Ascending aorta (tissue), 2 donors: ENCODE measurements at places on chromosomes 5 and 9.

DNA sequence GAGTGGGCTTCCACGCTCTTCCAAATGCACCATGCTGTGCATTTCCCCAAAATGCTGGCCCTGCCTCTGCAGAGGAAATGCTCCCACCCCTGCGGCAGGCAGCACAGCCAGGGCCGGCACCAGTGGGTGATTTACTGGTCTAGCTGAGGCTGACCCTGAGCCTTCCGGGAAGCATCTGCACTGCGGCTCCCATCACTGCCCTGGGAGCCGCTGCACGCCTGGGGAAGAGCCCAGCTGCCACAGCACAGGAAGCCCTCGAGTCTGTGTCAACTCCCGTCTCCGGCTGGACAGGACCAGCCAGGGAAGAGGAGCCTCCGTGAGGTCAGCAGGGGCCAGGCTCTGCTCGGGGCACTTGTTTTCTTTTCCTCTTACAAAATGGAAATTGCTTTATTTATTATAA is 25.1 kb upstream of the EEIG1 start:
- no peak for DNase-seq

GRCh38 chr5:39014561-39014960 is 59.6 kb downstream of the RICTOR start:
- DNase-seq = no peak

- DNase-seq = no peak
Measured at GRCh38 chr9:547314-547713, 294.2 kb upstream of the DMRT1 start.

GRCh38 chr5:32504989-32505596 is 60.6 kb upstream of the ZFR start:
- peak; percentile 75 for DNase-seq

DNA sequence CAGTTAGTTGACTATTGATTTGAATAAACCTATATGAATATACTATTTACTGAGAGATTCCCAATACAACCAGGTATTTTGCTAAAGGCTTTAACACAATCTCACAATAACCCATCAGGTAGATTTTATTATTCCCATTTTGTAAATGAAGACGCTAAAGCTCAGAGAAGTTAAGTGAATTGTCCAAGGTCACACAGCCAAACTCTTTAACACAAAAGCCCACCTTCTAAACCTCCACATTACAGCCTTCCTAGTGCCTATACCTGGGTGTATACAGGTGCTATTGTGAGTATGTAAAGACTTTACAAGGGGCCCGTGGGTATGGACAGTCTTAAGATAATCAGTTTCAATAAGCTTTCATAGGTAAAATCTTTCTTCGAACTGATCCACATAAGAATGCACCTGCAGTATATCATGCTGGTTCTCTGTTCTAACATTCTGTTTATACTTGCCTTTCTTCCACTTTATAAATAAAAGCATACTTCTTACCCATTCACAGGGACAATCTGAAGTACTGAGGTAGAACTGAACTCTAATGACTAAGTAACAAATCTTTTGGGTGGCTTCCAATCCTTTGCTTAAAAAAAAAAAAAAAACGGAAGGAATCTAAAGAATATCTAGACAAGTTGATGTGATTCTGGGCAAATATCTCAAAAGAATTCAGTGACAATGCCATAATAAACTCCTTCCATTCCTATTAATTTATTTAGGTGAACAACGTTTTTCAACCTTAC is 59.1 kb downstream of the PJA2 start:
- no peak for DNase-seq

GRCh38 chr5:9165546-9165945 is 380.3 kb downstream of the SEMA5A start:
- no peak for DNase-seq

DNA sequence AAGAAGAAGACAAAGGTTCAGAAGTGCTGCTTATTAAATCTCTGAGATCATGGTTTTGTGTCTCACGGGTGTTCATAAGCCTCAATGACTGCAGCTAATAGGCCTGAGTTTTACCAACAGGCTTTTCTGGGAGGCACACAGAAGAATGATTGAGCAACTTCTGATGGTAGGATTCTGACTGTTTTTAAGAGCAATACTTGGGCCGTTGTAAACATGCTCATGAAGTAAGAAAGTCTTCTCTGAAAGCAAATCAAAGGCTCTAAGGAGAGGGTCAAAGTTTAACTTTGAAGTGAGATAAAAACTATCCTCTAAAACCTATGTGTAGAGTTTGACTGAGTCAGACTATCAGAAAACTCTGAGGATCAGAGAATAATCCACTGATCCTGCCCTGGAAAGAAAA is 390.9 kb upstream of the DAB2 start:
- no peak for DNase-seq

GRCh38 chr5:50873595-50874277 is 207.3 kb downstream of the PARP8 start:
- no peak for DNase-seq

DNA sequence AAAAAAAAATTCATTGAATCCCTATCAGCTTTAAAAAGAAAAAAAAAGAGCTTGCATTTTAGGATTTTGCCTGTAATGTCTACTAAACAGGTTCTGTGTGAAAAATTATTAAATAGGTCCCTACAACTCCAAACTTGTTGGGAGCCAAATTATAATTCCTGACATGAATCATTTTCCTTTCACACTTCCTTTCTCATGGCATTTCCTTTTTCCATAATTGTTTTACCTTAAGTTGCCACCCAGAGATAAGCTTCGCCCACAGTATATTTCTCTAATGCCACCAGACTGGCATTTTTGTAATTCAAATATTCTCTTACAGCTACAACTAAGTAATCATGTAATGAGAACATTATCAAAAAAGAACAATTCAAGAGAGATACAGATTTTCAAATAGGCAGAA is 348.8 kb downstream of the EFNA5 start:
- DNase-seq = no peak

DNA sequence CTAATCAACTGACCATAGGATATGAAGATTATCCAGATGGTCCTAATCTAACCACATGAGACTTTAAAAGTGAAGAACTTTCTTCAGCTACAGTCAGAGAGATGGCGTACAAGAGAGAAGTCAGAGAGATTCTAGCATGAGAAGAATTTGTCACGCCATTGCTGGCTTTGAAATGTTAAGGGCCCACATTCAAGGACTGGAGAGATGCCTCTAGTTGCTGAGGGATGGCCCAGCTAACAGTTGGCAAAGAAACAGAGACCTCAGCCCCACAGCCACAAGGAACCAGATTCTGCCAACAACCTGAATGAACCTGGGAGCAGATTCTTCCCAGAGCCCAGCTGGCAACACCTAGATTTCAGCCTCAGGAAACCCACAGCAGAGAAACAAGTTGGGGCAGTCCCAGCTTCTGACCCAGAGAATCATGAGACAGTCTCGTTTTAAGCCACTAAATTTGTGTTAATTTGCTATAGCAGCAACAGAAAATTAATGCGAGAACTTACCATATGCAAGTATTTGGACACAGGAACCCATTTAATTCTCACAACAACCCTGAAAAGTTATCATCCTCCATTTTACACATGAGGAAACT is 132.0 kb downstream of the MLLT3 start:
- DNase-seq = no peak

GRCh38 chr5:170296036-170296934 is 1.3 kb downstream of the LCP2 start:
- no peak for DNase-seq

GRCh38 chr9:33315371-33315770 is 25.1 kb downstream of the NFX1 start:
- no peak for DNase-seq

- no peak for DNase-seq
Measured at GRCh38 chr9:116687754-116688135, 640 bp downstream of the TRIM32 start.

GRCh38 chr9:114638404-114638803 is 19.2 kb downstream of the TEX53 start:
- no peak for DNase-seq

- DNase-seq = no peak
Measured at GRCh38 chr5:64312491-64312890, 146.8 kb downstream of the RNF180 start.

- no peak for DNase-seq
Measured at GRCh38 chr5:14715481-14715880, 51.0 kb downstream of the OTULIN start.

GRCh38 chr9:111186021-111186530 is 143.9 kb downstream of the OR2K2 start:
- no peak for DNase-seq

- DNase-seq = no peak
Measured at GRCh38 chr5:9387879-9388278, 158.0 kb downstream of the SEMA5A start.

DNA sequence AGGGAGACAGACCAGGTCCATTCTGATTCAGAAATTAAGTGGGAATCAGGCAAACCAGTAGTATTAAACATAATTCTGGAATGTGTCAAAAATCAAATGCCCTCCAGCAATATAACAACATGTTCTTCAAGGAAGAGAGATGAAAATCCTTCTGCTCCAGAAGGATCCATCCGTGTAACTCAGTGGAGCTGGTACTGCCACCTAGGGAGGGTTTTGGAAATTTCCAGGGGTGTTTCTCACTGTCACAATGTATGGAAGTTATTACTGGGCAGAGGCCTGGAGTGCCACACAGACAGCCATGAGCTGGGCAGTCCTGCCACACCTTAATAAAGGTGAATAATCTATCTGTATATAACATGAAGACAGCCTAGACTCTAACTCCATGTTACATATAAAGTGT is 87.5 kb downstream of the TTLL11 start:
- DNase-seq = no peak

DNA sequence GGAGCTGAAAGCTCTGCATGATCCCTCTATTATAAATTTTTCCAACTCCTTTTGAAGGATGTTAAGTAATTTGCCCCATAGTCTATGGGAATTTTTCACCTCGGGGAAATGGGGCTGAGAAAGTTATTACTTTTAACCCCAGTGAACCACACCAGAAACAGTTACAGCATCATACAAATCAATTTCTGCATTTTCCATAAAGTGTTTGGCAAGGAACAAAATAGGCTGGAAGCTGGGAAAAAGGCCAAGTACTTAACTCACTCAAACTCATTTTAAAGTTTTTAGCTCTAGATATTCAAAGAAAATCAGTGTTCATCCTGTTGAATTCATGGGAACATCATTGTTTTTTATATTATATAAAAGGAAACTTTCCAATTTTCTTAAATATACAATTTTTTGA is 160.9 kb downstream of the SH3GL2 start:
- DNase-seq = no peak

DNA sequence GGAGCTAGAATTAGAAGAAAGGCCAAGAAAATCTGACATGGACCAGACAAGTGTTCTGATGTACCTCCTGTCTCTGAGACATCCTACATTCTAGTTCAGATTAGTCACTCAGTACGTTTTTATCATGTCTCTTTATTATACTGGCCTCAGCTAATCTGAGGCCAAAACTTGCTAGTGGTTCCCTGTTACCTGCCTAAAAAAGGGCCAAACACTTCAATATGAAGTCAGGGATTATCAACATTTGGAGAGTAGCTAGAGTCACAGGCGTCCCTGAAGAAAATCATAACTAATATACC is 587.4 kb downstream of the PRELID2 start:
- DNase-seq = no peak

- DNase-seq = no peak
Measured at GRCh38 chr9:32413424-32413823, 29.0 kb downstream of the ACO1 start.

GRCh38 chr5:66597183-66597757 is 1.1 kb downstream of the MAST4 start:
- DNase-seq = no peak
